ENCODE measurements at places on chromosomes 13 and 19.
A peak's percentile ranks its signal among the peaks of the same experiment; 100 is the strongest.

- no peak for DNase-seq
These were observed 1812.2 kb downstream of the PCDH9 start for GRCh38 chr13:65417953-65418352.

DNA sequence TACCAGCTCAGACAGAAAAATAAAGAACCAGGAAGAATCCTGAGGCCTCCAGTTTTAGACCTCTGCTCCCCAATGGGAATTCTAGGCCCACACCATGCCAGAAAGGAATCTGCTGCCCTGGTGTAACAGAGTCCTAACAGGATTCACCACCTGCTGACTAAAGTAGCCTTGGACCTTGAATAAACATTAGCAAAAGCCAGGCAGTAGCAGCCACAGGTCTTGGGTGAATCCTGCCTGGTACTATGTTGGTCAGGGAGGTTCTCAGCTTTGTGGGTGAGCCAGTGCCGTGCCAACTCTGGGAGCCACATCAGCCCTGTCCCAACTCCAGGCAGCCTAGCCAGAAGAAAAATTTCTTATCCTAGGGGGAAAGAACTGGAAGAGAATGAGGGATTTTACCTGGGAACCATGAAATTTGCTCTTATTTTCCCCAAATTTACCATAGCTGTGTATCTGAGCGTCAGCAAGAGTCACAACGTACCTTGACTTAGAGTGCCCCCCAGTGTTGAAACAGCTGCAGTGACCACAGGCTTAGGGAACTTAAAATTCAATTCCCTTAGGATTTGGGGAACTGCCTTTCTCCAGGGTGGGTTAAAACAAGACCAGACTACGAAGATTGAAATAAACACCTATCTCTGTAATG is 1895.6 kb upstream of the PRR20A start:
- DNase-seq = no peak

DNA sequence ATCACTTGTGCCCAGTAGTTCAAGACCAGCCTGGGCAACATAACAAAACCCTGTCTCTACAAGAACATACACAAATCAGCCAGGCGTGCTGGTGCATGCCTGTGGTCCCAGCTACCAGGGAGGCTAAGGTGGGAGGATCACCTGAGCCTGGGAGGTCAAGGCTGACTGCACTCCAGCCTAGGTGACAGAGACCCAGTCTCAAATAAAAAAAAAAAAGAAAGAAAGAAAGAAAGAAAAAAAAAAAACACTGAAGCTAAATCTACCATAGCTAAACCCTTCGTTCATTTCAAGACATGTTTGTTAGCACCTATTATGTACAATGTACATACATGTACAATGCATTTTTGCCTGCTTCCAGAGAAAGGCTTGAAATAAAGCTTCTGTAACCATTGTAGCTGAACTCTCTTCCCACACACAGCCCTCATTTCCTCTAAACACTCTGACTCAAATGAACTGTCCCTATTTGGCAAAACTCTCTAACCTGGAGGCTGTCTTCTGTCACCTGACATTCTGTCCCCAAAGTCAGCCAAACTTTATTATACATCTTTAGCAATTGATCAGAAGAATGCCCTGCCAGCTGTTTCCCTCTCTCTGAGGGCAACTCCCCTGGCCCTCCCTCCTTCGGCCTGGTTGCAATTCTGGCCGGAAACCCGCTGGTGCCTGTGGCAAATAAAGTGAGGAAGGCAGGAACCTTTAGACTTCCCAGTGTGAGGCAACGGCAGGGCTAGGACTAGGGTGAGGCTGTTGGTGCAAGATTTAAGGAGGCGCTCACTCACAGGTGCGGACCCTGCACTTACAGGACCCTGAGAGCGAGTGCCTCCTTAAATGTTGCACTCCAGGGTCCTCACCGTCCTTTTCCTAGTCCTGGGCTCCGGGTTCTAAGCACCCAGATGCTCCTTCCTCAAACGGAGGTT is 1.8 kb downstream of the ETHE1 start:
- peak; percentile 63 for DNase-seq

GRCh38 chr13:46058268-46058667 is 5.7 kb upstream of the ZC3H13 start:
- DNase-seq = no peak

DNA sequence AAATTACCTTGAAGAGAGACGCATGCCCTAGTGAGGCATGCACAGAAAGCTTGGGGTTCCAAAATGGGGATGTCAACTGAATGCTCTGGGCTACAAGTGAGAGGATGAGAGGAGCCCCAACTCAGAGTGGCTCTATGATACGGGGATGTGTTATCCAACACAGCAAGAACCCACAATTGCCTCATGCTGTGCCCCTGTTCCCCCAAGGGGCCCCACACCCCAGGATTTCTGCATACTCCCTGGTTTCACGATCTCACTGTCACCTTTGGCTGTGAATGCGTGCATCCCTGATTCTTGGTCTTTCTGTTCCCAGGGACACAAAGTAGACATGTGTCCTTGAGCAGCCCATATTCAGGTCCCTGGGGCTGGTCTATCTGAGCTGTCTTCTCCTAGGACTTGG is 29.3 kb downstream of the WDR88 start:
- no peak for DNase-seq

DNA sequence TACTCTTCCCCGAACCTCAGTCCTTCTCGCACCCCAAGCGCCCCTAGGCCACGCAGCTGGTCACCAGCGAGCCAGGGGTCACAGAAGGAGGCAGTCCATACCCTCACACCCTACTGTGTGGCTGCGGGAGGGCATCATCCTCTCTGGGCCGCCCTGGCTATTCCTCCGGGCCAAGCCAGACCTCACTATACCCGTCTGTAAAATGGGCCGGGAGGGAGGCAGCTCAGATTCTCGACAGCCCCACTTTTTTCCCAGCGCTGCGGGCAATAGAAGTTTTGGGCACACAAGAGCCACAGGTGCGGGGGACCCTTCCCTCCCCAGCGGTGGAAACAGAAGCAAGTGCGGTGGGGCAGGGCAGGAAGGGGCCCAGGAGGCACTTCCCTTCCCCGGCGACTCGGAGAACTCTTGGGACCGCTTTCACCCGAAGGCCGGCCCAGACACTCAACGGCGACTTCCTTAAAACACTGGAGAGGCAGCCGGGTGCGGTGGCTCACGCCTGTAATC is 5.6 kb upstream of the ARRDC2 start:
- peak; percentile 39 for DNase-seq

DNA sequence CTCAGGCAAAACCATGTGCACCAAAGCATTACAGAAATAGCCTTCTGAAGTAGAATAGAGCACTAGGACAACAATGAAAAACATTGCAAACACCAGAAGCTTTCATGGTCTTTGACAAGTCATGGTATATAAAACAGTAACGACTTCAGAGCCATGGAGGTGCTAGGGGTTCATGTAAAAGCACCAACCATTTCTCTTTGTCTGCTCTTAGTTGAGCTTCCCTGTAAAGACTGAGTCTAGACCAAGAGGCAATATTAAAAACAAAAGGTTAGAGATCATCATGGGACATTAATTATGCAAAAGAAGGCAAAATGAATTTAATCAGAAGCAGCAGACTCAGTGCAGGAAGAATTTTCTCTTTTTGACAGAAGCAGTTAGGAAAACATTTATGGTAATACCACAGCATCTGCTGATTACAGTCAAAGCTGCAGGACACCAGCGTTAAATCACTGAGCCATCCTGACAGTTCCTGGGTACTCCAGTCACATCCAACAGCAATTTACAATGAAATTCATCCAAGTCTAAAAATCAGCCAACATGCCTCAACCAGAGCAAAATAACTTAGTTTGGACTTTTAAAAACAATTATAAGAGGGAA is 476.8 kb downstream of the DIAPH3 start:
- no peak for DNase-seq

DNA sequence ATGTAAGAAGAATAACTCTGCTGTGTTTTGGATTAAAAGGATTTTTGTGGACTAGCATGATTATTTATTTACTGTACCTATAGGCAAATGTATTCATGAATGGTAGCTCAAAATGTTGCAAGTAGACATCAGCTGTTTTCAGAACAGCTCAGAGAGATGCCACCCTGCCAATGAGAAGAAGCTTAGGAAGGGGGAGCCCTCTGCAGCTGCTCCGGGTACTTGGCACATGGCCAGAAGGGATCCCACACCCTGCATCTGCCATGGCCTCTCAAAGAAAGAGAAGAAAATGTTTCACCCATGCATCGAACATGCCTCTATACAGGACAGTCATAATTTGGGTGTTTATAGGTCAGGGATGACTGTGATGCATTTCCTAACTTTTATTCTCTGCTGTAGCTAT is 30.5 kb upstream of the MBNL2 start:
- no peak for DNase-seq

GRCh38 chr13:45064889-45065288 is 55.4 kb upstream of the GTF2F2 start:
- DNase-seq = no peak
